ENCODE measurements at places on chromosomes 2 and 18.
A peak's percentile ranks its signal among the peaks of the same experiment; 100 is the strongest.

DNA sequence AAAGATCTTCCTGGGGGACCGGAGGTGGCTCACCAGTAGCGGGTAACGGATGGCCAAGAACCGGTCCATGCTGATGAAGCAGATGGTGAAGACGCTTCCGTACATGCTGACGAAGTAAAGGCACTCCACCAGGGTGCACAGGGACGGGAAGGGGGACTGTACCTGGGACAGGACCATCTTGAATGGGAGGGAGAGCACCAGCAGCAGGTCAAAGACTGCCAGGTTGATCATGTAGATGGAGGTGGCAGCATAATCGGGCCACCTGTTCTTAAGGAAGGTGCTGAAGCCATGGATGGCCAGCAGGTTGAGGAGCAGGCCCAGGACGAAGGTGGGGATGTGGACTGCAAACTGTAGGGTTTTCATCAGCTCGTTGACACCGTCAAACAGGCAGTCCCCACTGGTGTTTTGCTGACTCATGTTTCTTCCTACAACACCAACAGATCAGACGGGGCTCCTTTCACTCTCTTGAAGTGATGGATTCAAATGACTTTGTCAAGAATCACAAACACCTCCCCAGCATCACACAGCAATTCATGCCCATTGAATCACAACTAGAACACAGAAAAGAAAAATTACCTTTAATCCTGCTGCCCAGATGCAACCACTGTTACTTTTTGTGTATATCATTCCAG, 14.4 kb downstream of the GPR55 start:
- peaks cover 1% of the 10 kb centered on the region for H3K27me3 ChIP-seq
- H3K36me3 ChIP-seq, result no peaks in the 10 kb centered on the region
- DNase-seq, result peak; percentile 24
- H3K4me3 ChIP-seq, result no peak overlapping the region
- no peak overlapping the region for H3K27ac ChIP-seq

DNA sequence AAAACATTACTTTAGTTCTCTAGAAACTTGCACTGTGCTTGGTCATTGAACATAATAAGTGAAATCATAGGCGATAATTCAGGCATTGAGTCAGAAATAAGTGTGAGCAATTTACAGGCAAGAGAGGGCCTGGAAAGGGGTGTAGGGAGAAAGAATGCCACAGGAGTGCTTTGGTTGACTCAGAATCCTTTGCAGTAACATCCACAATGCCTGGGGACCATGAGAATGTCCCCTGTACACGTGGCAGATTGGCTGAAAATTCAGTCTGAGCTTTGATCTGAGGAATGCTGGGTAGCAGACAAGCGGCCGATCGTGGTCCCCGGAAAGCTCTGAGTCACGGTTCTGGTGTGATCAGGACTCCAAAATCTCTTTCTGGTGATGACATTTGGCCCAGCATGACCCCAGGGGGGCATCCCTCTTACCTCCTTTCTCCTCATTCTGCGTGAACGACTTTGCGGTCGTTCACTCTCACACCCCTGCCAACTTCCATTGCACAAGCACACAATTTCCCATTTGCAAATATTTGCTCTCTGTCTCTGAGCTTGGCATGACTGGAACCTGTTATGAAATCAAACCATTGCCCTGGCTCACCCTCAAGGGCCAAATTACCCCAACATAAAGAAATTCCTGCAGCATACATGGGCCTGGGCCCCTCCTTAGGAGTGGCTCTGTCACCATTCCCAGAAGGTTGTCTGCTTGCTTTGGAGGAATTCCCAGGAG, 305.0 kb upstream of the EPAS1 start:
- H3K36me3 ChIP-seq, result no peaks in the 10 kb centered on the region

- H3K27me3 ChIP-seq, result no peaks in the 10 kb centered on the region
- no peak for DNase-seq
- peak overlapping the region; percentile 24 for H3K27ac ChIP-seq
- H3K36me3 ChIP-seq, result peaks cover 6% of the 10 kb centered on the region
- H3K4me3 ChIP-seq, result peak overlapping the region; percentile 95
Measured at GRCh38 chr2:118012778-118013177, 1.1 kb downstream of the CCDC93 start.

DNA sequence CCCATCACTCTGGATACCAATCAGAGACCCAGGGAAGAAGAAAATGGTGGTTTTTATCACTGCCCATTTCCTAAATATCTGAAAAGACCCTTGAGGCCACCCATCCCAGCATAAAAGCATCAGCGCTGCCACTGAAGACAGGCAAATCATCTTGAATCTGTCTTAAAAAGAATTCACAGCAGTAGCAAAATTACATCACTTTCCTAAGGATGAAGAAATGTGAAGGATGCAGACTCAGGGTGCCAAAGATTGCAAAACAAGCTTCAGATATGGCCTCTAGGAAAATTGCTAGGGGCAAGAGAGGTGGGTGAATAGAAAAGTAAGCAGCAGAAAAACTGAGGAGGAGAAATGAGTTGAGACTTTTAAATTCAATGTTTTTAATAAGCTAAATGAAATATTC, 70.0 kb downstream of the SLC25A12 start:
- H3K4me1 ChIP-seq, result no peaks in the 10 kb centered on the region
- DNase-seq, result no peak
- H3K36me3 ChIP-seq, result peaks cover 22% of the 10 kb centered on the region
- no peaks in the 10 kb centered on the region for H3K27me3 ChIP-seq

DNA sequence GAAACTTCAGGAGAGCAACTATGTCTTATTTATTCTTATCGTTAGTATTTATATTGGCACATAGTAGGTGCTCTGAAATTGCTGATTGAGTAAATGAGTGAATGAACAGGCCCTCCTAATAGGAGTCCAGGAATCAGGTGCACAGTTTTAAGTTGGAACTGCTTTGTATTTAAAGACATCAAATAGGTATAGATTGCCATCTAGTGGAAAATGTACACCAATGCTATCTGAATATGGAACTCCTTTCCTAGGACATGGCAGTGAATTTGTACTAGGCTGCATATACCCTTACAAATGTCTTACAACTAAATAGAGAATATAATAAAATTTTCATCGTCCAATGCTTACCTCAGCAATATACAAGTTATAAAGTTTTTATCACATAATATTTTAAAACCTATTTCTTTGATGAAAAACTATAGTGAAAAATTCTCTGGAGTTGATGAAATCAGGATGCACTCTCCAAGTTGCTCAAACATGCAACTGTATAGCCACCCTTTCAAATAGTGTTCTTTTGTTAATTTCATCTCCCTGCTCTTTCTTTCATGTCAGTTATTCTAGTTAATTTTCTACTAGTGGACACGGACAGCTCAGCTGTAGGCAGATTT, 318.9 kb upstream of the SYT4 start:
- DNase-seq, result no peak
- no peak overlapping the region for H3K4me3 ChIP-seq
- no peaks in the 10 kb centered on the region for H3K4me1 ChIP-seq
- peaks cover 3% of the 10 kb centered on the region for H3K27me3 ChIP-seq

GRCh38 chr18:21117409-21118131, 6.0 kb upstream of the ROCK1 start:
- DNase-seq, result no peak
- no peak overlapping the region for H3K27ac ChIP-seq
- no peaks in the 10 kb centered on the region for H3K36me3 ChIP-seq

DNA sequence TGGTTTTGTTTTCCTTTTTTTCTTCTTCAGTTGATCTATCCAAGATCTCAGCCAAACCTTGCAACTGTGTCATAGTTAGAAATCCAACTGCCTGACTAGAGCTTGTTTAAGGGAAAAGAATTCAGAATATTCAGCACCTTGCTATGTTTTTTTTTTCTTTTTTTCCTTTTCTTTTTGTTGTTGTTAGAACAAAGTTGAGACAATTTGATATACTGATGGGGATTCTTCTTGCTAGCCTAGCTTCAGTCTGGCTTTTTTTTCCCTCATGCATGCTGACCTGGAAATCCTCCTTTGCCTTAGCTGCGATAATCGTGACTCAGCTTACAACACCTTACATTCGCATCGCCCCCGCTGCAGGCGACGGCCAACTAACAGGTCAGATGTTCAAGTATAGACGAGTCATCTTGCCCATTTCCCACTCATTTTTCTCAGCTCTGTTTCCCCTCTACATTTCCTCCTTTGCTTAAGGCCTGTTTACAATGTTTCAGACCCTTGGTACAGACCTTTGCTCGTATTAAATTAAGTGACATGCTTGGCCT, 487.2 kb upstream of the RAB12 start:
- no peak for DNase-seq
- no peaks in the 10 kb centered on the region for H3K36me3 ChIP-seq
- H3K4me3 ChIP-seq, result no peak overlapping the region
- no peaks in the 10 kb centered on the region for H3K4me1 ChIP-seq
- H3K27me3 ChIP-seq, result no peaks in the 10 kb centered on the region

GRCh38 chr2:109126501-109126860, 2.5 kb upstream of the SH3RF3 start:
- peaks cover 2% of the 10 kb centered on the region for H3K36me3 ChIP-seq
- H3K4me3 ChIP-seq, result no peak overlapping the region
- H3K27me3 ChIP-seq, result peaks cover 6% of the 10 kb centered on the region
- peak; percentile 40 for DNase-seq

DNA sequence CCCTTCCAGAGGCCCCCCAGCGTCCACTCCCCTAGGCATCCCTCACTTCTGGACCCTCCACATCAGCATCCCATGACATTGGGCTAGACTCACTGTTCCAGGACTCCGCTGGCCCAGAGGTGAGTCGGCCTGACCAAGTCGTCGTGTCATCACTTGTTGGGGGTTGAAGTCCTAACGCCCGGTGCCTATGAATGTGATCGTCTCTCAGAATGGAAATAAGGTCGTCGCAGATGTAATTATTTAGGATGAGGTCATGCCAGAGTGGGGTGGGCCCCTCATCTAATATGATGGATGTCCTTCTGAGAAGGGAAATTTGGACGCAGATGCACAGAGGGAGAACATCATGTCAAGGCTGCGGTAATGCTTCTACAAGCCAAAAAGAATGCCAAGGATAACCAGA, 142.7 kb downstream of the AGAP1 start:
- H3K27me3 ChIP-seq, result peaks cover 14% of the 10 kb centered on the region
- H3K36me3 ChIP-seq, result no peaks in the 10 kb centered on the region
- no peak for DNase-seq
- H3K27ac ChIP-seq, result no peak overlapping the region
- no peak overlapping the region for H3K4me3 ChIP-seq
- H3K4me1 ChIP-seq, result no peaks in the 10 kb centered on the region

DNA sequence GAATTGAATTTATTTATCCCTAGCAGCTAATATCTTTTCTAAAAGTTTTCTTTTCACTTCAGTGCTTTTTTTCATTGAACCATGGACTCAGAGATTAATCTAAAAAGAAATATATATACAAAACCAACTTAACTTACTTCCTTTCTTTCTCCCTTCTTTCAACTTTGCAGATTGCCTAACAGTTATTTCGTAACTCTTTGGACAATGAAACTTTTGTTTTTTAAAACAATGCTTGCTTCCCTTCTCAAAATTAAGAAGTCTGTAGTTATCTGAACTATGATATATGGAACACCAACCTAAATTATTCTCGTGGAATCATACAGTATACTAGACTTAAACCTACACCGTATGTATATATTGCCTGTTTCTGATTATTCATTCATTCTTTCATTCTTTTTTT, 62.9 kb downstream of the MIB1 start:
- H3K4me1 ChIP-seq, result no peaks in the 10 kb centered on the region
- DNase-seq, result no peak
- H3K36me3 ChIP-seq, result peaks cover 11% of the 10 kb centered on the region
- no peak overlapping the region for H3K27ac ChIP-seq

GRCh38 chr18:77949355-77949973, 699.8 kb downstream of the GALR1 start:
- H3K27ac ChIP-seq, result no peak overlapping the region
- no peak for DNase-seq
- no peak overlapping the region for H3K4me3 ChIP-seq
- no peaks in the 10 kb centered on the region for H3K4me1 ChIP-seq
- no peaks in the 10 kb centered on the region for H3K27me3 ChIP-seq
- H3K36me3 ChIP-seq, result no peaks in the 10 kb centered on the region

DNA sequence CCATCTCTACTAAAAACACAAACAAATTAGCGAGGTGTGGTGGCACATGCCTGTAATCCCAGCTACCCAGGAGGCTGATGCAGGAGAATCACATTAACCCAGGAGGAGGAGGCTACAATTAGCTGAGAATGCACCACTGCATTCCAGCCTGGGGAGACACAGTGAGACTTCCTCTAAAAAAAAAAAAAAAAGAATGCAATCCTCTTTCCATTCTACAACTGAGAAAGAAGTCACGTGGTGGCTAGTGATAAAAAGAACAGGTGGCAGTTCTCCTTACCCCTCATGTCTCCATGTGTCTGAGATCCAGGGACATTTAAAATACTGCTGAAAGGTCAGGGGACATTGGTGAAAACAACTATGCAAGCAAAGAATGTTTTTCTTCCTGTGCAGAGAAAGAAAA, 24.4 kb upstream of the GPR39 start:
- H3K4me3 ChIP-seq, result no peak overlapping the region
- no peak overlapping the region for H3K27ac ChIP-seq
- DNase-seq, result no peak

GRCh38 chr18:41504316-41504715, 450.7 kb upstream of the PIK3C3 start:
- no peak overlapping the region for H3K4me3 ChIP-seq
- no peak for DNase-seq
- H3K27me3 ChIP-seq, result no peaks in the 10 kb centered on the region
- no peaks in the 10 kb centered on the region for H3K4me1 ChIP-seq
- H3K36me3 ChIP-seq, result no peaks in the 10 kb centered on the region
- H3K27ac ChIP-seq, result no peak overlapping the region

- H3K27ac ChIP-seq, result no peak overlapping the region
- peaks cover 2% of the 10 kb centered on the region for H3K27me3 ChIP-seq
- no peak for DNase-seq
- H3K4me1 ChIP-seq, result peaks cover 10% of the 10 kb centered on the region
Measured at GRCh38 chr18:9683418-9684396, 24.4 kb upstream of the RAB31 start.

DNA sequence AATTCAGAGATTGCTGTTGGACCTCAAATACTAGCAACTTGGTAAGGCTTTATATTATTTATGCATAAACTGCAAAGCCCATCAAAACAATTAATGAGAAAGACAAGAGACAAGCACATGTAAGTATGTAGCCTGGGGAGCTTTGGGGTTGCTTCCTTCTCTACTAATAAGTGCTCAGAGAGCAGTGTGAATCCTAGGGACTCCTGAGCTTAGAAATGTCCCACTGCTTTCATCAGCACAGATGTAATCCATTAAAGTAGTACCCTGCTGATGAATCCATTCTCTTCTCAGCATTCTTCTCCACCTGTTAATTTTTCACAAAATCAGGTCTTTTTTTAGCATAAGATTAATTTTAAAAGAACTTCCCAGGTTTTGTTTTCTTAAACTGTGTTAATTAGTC, 485.6 kb downstream of the PTH2R start:
- H3K4me1 ChIP-seq, result no peaks in the 10 kb centered on the region
- no peak overlapping the region for H3K27ac ChIP-seq
- no peaks in the 10 kb centered on the region for H3K36me3 ChIP-seq
- DNase-seq, result no peak
- no peak overlapping the region for H3K4me3 ChIP-seq
